ENCODE measurements at places on chromosomes 4 and X.

DNA sequence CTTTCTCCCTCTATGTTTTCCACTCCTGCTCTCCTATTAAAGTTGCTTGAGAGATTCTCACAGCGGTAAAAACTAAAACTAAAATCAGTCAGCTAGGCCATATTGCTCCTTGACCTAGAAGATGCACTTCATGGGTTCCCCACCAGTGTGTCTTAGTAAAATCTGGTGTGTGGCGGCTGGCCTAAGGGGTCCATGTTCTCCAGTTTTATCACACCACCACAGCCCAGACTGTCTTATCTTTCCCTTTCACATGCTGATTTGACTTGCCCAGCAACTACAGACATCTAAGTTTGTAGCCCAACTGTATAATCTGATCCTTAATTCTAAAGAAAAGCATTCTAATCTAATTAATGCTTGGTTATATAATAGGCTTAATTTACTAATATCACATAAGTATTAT, 68.0 kb downstream of the ATP8A1 start:
- no peak for DNase-seq

DNA sequence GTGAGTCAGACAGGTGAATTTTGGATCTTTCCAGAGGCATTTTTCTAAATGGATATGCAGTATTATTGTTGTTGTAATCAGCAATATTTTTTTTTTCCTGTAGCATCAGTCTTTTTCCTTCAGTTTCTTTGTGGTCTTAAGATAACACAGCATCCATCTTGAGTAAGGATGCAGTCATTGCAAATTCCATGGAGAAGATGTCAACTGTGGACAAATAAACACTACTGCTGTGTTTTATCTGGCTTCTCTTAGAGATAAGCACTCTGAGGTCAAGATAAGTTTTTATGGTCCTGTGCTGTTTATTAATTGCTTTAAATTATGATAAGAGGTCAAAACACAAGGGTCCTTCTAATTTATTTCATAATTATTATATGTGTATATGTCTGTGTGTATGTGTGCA, 1255.7 kb downstream of the ADGRL3 start:
- no peak for DNase-seq

DNA sequence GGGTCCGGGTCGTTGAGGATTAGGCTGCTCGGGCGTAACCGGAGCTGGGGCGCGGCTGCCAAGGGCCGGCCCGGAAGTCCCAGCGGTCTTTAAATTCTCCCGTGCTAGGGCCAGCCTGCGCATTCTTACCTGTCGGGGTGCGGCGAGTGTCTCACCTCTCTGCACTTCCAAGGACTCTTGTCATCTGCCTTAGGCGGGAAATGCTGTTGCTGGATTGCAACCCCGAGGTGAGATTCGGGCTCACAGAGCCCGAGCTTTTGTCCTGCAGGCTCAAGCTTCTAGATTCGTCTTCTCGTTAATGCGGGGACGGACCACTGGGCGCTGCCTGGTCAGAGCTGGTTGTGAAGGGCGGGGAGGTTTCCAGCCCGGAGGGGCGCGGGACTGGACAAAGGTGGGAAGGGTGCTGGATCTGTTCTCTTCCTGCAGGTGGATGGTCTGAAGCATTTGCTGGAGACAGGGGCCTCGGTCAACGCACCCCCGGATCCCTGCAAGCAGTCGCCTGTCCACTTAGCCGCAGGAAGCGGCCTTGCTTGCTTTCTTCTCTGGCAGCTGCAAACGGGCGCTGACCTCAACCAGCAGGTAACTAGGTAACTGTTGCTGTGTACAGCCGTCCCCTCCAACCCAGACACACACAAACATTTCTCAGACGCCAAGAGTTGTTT, at the start of gene ANKRD37:
TSS of gene ANKRD37 (plus strand) at position 118 of the 662 bp plus-strand sequence. CDS start at position 201, 83 bp downstream.
- DNase-seq: no peak

- DNase-seq: no peak
These were observed 181.3 kb upstream of the KLF3 start for GRCh38 chr4:38482696-38483095.

GRCh38 chrX:107721318-107721717, 54.3 kb downstream of the TSC22D3 start:
- DNase-seq: no peak

- DNase-seq: no peak
These were observed 182.0 kb downstream of the RASL11B start for GRCh38 chr4:53043891-53044650.

DNA sequence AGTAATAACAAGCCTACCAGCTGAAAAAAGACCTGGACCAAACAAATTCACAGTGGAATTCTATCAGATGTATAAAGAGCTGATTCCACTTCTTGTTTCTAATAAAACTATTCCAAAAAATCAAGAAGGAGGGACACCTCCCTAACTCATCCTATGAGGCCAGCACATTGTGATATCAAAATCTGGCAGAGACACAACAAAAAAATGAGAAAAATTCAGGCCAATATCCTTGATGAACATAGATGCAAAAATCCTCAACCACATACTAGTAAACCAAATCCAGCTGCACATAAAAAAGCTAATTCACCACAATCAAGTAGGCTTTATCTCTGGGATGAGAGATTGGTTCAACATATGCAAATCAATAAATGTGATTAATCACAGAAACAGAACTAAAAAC, 147.9 kb upstream of the NEIL3 start:
- DNase-seq: no peak

- no peak for DNase-seq
These were observed 849 bp downstream of the MID1 start for GRCh38 chrX:10619425-10620046.

DNA sequence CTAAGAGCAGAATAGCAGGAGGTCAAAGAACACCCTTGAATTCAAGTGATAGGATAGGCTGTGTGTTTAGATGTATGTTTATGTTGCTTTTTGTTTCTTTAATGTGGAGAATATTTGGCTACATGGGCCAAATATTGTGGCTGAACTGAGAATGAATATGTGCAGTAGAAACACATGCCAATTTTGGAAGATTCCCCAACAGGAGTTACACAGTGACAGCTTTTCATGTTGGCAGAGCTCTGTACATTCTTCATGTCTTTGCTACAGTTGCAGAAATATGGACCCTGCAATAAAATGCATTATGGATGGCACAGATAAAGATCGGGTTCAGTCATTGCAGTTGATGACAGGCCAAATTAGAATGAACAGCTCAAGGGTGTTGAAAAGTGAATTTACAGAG, 82.8 kb upstream of the SLC4A4 start:
- DNase-seq: no peak

DNA sequence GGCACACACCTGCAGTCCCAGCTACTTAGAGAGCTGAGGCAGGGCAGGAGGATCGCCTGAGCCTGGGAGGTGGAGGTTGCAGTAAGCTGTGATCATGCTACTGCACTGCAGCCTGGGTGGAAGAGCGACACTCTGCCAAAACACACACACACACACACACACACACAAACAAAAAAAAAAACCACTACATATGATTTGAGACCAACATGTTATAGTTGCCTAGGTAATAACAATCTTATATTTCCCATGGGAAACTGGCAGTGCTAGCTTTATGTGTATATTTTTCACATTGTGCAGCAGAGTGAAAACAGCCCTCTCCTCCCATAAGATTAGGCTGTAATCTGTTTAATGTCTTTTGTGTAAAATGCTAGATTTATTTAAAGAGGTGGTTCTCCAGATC, 3.1 kb upstream of the FAM241A start:
- no peak for DNase-seq

DNA sequence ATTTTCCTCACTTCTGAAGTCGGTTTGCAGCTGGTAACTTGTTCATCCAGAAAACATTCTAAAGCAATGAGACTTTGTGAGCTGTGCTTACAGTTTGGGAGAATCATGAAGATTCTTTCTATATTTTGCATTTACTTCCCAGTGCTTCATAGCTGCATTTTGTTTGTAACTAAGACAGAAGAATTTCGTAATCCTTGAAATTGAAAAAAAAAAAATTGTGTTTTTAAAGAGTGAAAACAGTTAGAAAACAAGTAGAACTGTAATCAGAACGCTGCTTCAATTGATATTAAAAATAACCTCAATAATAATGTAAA, 392.4 kb downstream of the UNC5C start:
- DNase-seq: no peak

- no peak for DNase-seq
These were observed 31.6 kb downstream of the SPARCL1 start for GRCh38 chr4:87497578-87497977.

GRCh38 chr4:77151241-77151640, 5.8 kb upstream of the CCNG2 start:
- no peak for DNase-seq

- DNase-seq: no peak
These were observed 46.8 kb downstream of the UGT2A3 start for GRCh38 chr4:68904786-68905185.

- DNase-seq: no peak
These were observed 103.5 kb downstream of the SLC34A2 start for GRCh38 chr4:25759101-25759500.

DNA sequence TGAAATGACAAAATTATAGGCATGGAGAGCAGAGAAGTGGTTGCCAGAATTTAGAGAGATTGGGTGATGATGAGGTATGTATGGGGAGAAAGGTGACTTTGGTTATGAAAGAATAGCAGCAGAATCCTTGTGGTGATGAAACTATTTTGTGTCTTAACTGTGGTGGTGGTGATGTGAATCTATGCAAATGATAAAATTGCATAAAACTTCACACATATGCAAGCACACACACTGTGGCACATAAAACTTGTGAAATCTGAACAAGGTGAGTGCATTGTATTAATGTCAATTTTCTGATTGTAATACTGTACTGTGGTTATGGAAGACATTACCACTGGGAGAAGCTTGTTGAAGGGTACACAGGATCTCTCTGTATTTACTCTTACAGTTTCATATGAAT, 91.0 kb downstream of the IL15 start:
- DNase-seq: no peak

DNA sequence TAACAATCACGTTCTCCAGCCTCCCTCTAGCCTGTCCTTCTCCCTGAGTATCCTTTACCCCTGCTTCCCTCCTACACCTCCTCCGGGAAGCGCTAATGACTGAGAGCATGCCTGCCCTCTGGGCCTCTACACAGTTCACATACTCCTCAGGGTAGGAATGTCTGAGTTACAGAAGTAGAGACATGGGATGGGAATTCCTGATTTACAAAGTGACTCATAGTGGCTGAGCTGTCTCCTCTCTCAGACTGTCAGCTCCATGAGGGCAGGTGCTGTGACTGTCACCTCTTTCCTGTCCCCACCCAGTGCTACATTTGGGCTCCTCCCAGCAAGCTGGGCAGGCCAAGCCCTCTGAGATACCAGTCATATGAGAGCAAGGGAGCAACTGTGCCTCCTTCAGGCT, 2.6 kb downstream of the LAS1L start:
- no peak for DNase-seq

DNA sequence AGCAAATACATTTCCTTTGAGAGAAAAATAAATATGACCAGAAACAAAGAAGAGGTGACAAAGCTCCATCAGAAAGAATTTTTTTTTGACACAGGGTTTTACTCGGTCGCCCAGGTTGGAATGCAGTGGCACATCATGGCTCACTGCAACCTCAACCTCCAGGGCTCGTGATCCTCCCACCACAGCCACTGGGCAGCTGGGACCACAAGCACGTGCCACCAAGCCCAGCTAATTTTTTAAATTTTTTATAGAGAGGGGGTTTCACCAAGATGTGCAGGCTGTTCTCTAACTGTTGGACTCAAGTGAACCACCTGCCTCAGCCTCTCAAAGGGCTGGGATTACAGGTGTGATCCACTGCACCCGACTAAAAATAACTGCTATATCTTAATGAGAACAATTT, 10.3 kb downstream of the ADH5 start:
- no peak for DNase-seq

- DNase-seq: no peak
These were observed 276.4 kb downstream of the RPA4 start for GRCh38 chrX:97159916-97160800.

DNA sequence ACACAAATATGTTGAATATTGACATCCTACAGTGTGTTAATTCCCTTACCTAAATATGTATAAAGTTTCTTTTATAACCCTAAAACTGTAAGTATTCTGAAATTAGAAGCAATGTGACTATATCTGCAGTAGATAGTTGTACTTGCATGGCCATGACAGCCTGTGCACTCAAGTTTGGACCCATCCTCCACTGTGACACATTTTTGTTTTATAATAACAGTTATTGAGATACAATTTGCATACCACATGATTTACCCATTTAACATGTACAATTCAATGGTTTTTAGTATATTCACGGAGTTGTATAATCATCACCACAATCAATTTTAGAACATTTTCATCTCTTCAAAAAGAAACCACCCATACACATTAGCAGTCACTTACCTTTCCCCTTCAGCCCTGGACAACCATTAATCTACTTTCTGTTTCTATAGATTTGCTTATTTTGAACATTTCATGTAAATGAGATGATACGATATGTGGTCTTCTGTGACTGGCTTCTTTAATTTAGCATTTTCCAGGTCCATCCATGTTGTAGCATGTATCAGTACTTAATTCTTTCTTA, 29.6 kb downstream of the HERC3 start:
- DNase-seq: no peak

DNA sequence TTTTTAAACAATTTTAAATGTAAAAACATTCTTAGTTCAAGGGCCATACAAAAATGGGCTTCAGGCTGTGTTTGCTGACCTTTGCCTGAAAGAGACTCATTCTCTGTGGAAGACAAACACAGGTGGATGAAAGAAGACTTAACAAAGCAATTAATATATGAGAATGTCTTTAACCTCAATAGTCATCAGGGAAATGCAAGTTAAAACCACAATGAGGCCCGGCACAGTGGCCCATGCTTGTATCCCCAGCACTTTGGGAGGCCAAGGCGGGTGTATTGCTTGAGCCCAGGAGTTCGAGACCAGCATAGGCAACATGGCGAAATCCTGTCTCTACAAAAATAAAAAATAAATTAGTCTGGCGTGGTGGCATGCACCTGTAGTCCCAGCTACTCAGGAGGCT, 7.1 kb upstream of the SMARCA1 start:
- DNase-seq: no peak

- DNase-seq: no peak
These were observed 491.0 kb upstream of the MAGEB2 start for GRCh38 chrX:29724316-29724715.

DNA sequence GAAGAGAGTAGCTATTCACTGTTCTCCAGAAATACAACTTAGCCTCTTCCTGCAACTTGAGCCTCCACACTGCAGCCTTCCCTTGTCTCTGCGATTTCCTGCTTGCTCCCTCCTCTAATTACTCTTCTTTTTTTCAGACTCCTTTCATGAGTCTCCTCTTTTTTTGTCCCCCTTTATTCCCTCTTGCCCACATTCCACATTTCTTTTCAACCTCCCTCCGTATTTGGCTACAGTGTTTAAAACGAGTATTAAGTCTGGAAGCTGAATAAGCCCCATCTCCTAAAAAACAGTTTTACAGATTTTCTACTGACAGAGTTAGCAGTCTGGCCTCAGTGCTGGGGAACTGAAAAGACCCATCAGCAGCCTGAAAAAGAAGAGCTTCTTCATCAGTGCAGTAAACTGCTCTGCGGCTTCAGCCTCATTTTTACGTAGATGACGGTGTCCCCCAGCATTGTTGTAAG, 141.5 kb downstream of the TENM3 start:
- DNase-seq: no peak

DNA sequence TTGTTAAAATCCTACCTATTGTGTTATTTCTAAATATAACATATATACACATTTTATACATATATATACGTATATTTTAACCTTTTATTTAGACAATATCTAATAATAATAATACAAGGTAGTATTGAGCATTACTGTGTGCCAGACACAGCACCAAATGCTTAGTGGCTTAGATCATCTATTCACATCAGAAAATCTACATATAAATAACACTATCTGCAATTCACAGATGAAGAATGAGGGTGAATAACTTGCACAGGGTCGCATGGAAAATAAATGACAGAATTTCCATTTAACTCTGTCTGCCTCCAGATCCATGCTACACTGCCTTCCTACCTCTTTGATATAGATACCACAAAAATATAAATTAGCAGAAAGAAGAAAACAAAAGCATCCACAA, 37.7 kb downstream of the SHROOM4 start:
- DNase-seq: no peak
